CD8-positive, alpha-beta memory T cell (primary cell): ENCODE measurements at places on chromosomes 6 and 20.

- no peak for DNase-seq
Measured at GRCh38 chr20:48196001-48196400, 410.7 kb upstream of the SULF2 start.

DNA sequence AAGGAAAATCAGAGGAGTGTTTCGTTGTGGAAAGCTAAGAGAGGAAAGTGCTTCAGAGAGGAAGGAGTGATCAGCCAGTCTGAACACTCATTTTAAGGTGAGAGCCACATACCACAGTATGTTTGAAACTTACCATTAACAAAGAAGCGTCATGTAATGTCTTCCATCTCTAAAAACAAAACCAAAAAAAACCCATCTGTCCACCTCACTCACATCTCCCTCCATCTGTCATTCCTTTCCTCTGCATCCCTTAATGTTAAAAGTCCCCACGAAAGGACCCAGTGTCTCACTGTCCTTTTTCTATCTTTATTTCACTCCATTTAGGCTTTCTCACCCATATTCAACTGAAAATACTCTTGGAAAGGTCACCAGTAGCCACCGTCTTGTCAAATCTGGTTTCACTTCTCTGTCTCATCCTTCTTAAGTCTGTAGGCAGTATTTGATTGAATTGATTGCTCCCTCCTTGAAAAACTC lies 59.4 kb upstream of the GNRH2 start:
- no peak for DNase-seq

DNA sequence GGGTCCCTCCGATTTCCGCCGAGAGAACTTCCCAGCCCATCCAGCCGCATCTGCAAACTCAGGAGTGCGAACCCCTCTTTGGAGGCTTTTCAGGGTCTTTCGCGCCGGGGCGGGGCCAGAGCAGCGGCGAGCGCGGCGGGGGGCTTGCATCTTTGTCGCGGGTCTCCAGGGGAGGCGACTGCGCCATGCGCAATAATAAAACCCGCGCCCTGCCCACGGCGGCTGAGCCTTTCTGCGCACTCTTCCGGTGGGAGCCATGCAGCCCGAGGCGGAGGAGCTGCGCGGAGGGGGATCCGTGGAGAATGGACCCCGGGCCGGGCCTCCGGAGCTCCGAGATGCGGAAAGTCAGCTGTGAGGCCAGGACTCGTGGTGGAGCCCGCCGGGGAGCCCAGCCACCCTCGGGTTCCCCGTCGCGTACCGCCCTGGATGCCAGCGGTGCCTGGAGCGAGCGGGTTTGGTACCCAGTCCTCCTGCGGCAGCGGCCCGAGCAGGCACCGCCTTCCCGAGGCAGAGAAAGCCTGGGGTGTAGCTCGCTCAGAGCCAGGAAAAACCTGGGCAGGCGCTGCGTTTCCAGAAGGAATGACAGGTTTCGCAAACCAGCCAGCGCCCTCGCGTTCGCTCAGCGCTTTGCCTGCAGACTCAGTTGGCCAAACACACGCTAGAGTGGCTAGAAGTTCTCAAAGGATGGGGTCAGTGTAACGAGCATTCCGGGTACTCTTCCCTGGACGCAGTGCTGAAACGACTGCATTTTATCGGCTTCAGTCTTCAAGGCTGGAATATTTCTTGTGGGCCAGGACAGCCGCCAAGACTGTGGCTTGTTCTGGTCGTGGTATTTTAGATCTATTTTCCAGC lies 1.2 kb downstream of the AKAP12 start:
- DNase-seq: no peak

GRCh38 chr20:4111440-4112411 lies 96.4 kb upstream of the RNF24 start:
- DNase-seq: no peak

DNA sequence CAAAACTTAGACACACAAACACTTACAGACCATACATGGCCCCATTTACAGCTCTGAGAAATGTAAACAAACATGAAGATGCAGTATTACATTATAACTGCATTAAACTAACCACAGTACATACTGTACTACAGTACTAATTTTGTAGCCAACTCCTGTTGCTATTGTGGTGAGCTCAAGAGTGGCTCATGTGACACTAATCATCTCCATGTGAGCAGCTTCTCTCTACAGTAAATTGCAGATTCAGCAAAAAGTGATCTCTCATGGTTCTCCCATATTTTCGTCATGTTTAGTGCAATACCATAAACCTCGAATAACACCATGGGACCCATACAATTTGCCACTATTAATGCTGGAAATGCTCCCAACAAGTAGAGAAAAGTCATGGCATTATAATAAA lies 860.4 kb downstream of the EPHA7 start:
- DNase-seq: no peak

GRCh38 chr6:33670971-33671743 lies 40.3 kb downstream of the UQCC2 start:
- no peak for DNase-seq

DNA sequence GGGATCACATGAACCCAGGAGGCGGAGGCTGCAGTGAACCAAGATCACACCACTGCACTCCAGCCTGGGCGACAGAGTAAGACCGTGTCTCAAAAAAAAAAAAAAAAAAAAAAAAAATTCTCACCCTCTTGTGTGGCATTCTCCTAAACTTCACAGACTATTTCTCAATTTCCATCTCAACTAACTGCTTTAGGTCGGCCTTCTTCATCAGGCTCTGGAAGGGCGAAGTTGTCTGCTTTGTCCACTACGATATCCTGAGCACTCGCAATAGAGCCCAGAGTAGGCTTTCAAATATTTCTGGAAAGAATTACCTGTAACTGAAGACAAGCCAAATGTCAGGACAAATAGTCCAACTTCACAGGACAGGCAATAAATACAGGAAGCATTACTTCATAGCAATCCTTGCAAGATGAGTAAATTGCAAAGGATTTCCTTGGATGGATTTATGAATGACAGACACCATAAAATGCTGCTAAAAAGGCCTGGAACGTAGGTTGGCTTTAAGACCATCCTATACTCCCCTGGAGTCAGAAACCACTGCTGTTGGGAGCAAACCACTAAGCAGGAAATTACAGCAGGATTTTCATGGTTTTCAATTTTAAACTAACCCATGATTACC lies 116.3 kb upstream of the SLC2A12 start:
- DNase-seq: no peak

DNA sequence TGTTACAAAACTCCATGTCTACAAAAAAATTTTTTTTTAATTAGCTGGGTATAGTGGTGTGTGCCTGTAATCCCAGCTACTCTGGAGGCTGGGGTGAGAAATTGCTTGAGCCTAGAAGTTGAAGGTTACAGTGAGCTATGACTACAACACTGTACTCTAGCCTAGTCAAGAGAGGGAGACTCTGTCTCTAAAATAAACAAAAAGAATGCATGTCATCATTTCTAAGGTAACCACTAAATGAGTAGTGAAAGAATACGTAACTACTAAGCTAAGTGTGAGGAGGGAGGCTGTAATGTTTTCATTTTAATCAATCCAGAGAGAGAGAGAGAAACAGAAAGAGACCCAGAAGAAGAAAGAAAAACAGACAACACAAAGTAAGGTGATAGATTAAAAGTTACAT lies 9.9 kb downstream of the SYCP2 start:
- no peak for DNase-seq
